ENCODE measurements at places on chromosomes 11 and 22.

GRCh38 chr11:78763664-78764063 is 189.0 kb upstream of the NARS2 start:
- no peak for DNase-seq

GRCh38 chr11:134532921-134533421 is 120.9 kb upstream of the B3GAT1 start:
- DNase-seq, result no peak

DNA sequence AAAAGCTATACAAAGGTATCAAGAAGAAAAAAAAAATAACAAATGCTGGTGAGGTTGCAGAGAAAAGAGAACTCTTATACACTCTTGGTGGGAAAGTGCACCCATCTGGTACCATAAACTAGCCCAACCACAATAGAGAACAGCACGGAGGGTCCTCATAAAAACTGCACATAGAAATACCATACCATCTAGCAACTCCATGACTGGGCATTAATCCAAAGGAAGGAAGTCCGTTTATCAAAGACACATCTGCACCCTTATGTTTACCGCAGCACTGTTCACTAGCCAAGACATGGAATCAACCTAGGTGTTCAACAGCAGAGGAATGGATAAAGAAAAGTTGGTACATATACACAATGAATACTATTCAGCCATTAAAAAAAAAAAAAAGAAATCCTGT is 10.8 kb upstream of the CLDN5 start:
- DNase-seq, result no peak

GRCh38 chr11:76459299-76459698 is 14.5 kb downstream of the EMSY start:
- DNase-seq, result no peak

- no peak for DNase-seq
Observed at GRCh38 chr11:68904248-68904847, 657 bp downstream of the IGHMBP2 start.

DNA sequence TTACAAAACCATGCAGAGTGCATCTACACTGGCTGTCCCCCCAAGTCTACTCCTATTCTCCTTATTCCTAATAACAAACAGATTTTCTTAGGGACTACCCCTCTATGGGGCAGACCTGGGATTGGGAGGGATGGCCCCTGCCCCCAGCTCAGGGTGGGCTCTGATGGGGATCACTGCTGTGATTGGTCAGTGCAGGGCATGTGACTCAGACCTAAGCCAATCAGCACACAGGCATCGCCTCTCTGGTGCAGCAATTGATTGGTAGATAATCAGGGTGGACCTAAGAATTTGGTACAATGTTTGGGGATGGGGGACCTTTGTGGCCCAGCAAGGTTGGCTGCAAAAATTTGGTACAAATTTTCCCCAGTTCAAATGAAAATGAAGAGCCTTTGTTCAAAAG is 57.2 kb upstream of the SHANK2 start:
- DNase-seq, result no peak

- DNase-seq, result no peak
Observed at GRCh38 chr11:107791343-107792048, 67.1 kb downstream of the SLC35F2 start.

GRCh38 chr11:76147106-76147740 is 59.1 kb downstream of the WNT11 start:
- no peak for DNase-seq

DNA sequence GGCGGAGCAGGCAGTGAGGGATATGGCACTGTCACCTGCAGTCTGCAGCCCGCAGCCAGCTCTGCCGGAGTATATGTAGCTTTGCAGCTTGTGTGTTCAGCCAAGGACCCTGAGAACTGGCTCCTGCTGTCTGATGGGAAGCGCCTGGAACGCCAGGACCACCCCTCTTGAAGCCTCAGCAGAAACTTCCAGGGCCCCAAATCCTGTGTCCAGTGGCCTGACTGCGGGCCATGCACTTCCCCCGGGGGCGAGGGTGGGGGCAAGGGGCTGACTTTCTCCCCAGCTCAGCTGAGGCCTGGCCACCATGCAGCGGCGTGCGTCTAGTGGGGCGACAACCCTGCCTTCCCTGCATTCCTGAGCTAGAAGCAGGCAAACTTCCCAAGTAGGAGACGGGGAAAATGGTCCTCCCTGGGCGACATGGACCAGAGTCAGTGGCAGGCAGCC is 32.3 kb downstream of the PISD start:
- no peak for DNase-seq

GRCh38 chr11:30260813-30261212 is 30.0 kb downstream of the FSHB start:
- no peak for DNase-seq

DNA sequence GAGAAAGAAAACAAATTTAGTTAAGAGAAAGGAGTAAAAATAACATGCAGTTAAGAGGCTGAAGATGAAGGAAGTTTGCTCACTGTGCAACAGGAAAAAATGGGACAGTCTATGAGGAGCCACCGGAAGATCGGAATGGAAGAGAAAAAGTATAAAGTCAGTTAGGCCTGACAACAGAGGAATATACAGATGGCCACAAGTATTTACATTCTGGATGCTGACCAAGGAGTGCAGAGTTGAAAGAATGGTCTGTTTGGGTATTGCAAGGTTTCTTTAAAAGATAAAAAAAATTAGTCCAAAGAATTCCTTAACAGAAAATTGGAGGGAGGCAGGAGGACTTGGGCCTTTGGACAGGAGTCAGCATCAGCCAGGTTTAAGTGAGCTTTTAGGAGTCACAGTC is 37.5 kb downstream of the RBFOX2 start:
- DNase-seq, result no peak

DNA sequence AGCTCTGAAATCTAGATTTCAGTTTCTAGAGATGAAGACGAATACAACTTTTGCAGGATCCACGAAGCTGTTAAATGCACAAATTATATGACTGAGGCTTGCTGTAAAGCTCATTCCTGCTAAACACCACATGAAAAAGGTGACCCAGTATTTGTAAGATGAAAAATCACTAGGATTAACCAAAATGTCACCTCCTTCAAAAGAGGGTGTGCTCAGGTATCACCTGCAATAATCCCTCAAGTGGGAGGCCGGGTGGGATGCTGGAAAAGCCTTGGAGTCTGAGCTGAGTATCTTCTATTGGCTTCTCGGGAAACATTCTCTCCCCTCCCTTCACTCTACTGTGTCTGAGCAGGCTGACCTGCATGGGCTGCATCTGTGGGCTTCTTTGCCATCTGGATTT is 195.8 kb downstream of the NELL1 start:
- DNase-seq, result no peak

DNA sequence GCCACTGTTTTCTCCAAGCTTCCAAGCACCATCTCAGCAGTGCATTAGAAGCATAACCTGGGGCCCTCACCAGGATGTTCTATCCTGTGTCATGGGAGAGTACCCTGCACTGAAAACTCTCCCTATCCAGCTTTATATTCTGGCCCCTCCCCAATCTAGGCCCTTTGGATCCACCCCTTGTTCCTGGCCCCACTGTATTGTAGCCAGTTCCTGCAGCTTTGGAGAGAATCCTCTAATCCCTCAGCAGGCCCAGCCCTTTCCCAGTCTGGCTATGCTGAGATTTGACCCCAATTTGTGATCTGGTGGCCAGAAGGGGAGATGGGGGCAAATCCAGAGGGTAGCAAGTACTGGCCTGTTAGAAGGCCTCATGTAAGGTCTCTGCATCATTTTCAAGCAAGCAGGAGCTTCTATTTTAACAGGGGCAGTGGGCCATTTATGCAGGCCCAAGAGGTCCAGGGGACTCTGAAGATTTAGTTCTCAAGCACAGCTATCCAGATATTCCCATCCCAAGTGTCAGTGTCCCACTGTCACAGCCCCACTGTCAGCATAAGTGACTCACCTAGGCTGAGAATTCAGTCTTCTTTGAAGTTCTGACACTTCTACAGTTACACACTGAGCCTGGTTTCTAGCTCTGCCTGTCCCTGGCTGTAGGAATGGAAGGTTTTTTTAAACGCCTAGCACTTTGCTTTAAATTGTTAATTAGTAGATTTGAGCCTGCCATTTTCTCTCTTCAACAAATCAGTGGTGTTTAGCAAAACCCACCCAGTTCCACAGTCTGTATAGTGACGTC is 589.5 kb upstream of the CADM1 start:
- DNase-seq, result no peak

GRCh38 chr22:46915950-46916730 is 153.7 kb downstream of the TBC1D22A start:
- no peak for DNase-seq

DNA sequence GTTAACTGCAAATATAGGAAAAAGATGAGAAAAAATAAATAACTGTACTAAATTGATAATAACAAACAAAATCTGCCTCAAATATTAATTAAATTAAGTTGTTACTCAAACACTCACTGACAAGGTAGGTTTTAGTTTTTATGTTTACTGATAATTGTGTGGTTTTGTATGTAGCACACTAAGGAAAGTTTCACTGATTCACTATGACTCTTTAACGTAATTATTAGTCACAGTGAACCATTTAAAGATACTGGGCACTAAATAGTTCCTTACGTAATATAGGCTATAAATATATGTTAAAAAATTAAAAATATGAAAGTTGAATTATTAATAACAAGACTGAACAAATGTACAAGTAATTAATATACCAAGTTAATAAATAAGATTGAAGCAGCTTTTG is 2330.0 kb upstream of the RAG2 start:
- no peak for DNase-seq

GRCh38 chr11:47057365-47057764 is 119.3 kb downstream of the ARFGAP2 start:
- no peak for DNase-seq

- DNase-seq, result no peak
Observed at GRCh38 chr11:86785576-86785975, 14.8 kb upstream of the PRSS23 start.

DNA sequence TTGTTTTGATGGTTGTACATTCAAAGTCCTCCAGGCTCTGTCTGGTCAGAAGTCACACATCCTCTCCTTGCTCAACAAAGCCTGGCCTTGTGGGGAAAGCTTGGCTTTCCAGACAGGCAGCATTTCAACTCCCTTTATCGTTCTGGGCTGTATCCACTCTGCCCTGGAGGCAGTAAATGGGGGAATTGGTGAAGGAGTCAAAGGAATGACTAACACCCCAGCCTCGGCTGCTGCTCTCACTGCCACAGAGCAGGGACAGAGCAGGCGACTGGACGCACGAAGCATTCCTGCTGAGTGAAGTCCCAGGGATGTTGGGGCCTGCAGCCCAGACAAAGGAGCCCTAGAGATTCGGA is 52.8 kb downstream of the WNT11 start:
- no peak for DNase-seq

All from NCI-H187 treated with DMSO at 0.1 percent for 48 hours (cell line).